ENCODE measurements at places on chromosomes 5 and 9.

- DNase-seq = no peak
Observed at GRCh38 chr5:127014573-127014972, 15.8 kb downstream of the MARCHF3 start.

DNA sequence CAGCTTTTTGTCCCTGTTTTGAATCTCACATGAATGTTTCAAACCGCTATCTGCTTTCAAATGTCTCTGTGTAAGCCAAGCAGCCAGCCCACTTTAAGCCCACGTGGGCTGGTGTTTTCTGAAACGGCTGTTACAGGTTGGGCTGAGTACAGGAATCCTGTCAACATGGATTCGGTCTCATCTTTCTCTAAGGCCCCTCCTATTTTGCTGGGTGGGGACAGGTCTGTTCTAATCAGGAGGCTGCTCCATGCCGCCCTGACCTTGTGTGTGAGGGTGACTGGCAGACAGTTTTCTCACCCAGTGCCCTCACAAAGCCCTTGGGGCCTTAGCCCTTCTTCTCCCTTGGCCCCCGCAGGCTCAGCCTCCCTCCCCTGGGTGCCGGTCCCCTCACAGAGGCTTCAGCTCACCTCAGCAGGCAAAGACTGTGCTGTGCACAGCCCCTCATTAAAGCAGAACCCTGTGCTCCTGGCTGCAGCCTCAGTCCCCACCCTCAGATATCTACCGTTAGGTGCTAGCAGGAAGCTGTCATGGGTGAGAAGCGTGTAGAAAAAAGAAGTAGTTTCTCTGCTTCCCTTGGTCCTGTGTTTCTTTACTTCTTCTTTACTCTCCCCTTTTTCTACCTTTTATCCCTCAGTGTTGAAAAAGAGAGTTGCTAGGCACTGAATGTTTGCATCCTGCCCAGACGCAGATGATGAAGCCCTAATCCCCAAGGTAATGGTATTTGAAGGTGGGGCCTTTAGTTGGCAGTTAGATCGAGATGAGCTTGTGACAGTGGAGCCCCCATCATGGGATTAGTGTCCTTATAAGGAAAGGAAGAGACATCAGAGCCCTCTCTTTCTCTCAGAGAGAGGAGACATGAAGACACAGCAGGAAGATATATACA, 205.7 kb downstream of the ADAMTS12 start:
- DNase-seq = no peak

DNA sequence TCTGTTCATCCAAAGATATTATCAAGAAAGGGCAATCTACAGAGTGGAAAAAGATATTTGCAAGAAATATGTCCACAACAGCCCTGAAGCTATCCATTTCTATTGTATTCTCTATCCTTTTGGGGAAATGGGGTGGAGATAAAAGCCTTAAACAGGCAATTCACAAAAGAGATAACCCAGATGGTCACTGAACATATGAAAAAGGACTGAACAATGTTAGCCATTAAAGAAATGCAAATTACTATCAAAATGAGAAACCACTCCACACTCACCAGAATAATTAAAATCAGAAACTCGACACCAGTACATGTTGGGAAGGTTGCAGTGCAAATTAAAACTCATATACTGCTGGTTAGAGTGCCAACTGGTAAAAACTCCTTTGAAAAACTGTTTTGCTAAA, 955.2 kb upstream of the DMAC1 start:
- no peak for DNase-seq

- DNase-seq = peak; percentile 60
Observed at GRCh38 chr5:172463031-172463430, 8.7 kb upstream of the SH3PXD2B start.

DNA sequence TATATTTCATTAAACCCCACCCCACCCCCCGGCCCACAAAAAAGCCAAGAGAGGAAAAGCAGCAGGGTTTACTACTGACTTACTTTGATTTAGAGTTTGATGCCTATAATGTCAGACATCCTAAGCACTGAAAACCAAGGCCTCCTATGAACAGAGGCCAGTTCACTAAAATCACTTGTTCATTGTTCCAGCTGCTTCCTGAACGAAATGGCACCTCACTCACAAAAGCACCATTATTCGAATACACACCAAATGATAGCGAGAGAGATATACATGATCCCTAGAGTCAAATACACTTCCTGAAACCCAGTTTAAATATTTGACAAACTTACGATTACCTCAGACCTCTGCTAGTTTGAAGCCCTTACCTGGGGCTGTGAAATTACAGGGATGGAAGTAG, 66.6 kb downstream of the LPAR1 start:
- no peak for DNase-seq

GRCh38 chr9:109519366-109519765, 21.3 kb upstream of the PTPN3 start:
- no peak for DNase-seq

DNA sequence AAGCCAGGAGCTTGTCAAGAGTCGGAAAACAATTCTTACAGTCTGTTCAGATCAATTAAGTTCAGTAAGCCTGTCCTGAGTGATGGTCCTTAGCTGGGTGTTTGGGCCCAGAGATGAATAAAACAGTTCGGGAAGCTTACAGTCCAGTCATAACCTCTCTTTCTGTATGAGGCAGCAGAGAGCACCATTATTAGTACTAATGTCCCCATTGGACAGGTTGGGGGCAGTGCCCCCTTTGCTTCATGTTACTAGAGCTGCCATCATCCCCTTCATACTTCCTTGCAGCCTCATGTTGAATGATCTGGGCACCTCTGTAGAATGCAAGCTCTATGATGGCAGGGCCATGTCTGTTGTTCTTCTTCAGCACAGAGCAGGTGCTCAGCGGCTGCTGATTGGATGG, 9.8 kb downstream of the DOCK2 start:
- no peak for DNase-seq

GRCh38 chr5:142532781-142533176, 153.1 kb downstream of the FGF1 start:
- DNase-seq = no peak

GRCh38 chr9:114235033-114235661, 79.8 kb downstream of the COL27A1 start:
- no peak for DNase-seq

DNA sequence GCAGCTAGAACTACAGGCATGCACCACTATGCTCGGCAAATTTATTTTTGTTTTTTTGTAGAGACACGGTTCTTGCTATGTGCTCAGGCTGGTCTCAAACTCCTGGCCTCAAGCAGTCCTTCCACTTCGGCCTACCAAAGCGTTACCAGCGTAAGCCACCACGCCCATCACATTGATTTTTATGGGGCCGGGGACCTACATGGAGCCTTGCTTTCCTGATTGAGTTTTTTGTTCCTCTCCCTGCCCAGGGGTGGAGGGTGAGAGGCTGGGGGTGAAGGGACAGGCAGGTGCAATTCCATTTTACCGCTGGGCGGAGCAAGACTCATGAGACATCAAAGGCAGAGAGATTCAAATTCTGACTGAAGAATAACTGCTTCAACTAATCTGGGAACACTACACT, 1.9 kb downstream of the ALDH1B1 start:
- no peak for DNase-seq

Data from amygdala (tissue), 56 donors.